T-helper 2 cell treated with Interferon-gamma antibody and Interleukin-4, amounts not matched to agents 5 μg/mL and 100 μg/mL, for 36 hours (primary cell): ENCODE measurements at places on chromosomes 5 and 9.
A peak's percentile ranks its signal among the peaks of the same experiment; 100 is the strongest.

DNA sequence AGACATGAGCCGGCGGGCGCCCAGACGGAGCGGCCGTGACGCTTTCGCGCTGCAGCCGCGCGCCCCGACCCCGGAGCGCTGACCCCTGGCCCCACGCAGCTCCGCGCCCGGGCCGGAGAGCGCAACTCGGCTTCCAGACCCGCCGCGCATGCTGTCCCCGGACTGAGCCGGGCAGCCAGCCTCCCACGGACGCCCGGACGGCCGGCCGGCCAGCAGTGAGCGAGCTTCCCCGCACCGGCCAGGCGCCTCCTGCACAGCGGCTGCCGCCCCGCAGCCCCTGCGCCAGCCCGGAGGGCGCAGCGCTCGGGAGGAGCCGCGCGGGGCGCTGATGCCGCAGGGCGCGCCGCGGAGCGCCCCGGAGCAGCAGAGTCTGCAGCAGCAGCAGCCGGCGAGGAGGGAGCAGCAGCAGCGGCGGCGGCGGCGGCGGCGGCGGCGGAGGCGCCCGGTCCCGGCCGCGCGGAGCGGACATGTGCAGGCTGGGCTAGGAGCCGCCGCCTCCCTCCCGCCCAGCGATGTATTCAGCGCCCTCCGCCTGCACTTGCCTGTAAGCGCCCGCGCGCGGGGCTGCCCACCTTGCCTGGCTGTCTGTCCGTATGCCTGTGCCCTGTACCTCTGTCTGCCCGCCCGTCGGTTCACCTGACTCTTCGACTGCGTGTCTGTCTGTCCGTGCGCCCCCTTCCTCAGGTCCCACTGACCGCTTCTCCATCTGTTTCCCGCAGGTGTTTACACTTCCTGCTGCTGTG is 412 bp downstream of the FGF18 start:
- peak; percentile 18 for DNase-seq

DNA sequence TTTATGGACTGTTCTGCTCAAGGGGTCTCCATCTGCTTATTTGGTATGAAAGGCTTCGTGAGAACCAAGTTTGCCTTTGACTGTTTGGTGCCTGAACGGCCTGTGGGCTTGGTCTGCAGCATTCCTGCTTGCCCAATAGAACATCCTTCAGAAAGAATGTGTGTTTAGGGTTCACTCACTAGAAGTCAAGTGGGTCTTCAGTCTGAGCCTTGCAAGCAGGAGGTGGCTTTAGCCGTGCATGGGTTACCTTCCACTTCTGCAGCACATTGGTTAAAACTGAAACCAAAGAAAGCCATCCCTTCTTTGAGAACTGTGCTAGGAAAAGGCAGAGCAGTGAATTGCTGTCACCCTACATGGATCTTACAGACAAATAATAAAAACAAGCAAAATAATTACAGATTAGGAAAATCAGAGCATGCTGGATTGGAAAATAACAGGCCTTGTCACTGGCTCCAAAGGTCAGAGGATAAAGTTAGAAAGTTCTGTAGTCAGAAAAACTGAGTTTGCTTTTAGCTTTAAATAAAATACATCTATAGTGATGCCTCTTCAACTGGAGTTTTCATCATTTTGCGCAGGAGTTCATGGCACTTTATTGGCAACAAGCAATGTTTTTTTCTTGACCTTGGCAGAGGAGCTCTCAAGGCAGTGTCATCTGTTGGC is 16.6 kb downstream of the WWC1 start:
- no peak for DNase-seq

DNA sequence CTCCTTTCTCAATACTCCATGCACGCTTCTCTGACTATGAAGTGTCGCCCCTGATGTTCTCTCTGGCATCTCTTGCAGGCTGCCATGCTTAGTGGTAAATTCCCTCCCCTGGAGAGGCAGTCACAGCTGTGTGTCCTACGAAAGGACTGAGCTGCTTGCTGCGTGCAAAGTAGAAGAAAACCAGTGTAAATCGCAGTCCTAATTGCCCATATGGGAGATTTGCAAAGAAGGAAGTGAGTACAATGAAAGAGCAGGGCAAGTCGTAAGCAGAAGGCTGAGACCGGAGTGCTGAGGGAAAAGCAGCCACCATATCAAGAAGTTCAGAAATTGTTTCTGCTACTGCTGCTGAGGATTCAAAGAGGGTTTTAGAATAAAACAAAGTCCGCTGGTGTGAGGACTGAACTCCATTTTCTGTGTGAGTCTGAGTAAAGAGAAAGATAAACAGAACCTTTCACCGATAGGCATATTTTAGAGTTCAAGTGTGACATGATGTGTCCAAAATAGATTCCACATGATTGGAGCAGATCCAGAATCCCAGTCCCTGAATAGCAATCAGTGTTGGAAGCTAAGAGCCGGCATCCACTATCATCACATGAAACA is 507.8 kb upstream of the MPDZ start:
- no peak for DNase-seq

DNA sequence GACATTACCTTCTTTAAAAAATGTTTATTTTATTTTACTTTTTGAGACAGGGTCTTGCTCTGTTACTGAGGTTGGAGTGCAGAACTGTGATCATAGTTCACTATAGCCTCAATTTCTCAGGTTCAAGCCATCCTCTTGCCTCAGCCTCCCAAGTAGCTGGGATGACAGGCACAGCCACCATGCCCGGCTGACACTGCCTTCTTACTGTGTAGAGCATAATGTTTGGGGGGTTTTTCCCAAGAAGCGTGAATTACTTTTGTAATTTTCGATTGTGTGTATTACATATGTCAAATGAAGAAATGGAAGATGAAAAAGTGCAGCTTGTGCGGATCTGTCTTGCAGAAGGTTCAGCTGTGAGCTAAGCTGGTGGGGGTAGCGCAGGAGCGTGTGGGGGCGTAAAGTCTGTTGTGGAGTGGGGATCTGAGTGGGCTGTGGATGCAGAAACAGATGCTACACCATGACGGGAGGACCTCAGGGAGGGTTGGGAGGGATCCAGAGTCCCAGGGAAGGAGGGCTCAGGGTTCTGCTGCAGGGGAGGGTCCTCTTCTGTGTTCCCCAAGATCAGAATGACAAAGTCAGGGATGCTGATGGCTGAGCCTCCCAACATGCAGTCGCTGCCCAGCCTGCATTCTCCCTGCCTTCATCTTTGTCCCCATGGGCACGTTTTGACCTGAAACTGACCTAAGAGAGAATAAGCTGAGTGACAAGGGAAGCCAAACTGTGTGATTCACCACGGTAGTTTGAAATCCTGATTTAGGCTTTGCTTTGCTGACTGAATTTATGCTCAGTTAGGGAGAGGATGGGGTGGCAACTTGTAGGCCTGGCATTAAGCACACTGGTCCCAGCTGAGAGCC is 6.8 kb upstream of the ANKRD33B start:
- DNase-seq = no peak

DNA sequence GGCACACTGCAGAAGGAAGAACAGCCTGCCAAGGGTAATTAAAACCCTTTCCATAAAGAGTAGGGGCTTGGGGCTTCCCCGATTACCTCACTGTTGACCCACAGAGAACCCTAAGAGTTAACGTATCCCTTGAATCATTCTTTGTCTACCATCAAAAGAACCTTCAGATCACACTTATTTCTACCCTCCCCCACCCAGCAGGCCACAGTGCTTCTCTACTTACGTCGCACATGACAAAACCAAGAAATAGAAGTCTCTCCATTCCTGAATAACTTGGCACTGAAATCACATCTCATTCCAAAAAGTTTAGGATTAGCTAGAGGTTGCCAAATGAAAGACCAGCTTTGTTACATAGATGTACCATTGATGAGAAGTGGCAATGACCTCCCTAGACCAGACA is 268.7 kb upstream of the GAS1 start:
- DNase-seq = no peak

DNA sequence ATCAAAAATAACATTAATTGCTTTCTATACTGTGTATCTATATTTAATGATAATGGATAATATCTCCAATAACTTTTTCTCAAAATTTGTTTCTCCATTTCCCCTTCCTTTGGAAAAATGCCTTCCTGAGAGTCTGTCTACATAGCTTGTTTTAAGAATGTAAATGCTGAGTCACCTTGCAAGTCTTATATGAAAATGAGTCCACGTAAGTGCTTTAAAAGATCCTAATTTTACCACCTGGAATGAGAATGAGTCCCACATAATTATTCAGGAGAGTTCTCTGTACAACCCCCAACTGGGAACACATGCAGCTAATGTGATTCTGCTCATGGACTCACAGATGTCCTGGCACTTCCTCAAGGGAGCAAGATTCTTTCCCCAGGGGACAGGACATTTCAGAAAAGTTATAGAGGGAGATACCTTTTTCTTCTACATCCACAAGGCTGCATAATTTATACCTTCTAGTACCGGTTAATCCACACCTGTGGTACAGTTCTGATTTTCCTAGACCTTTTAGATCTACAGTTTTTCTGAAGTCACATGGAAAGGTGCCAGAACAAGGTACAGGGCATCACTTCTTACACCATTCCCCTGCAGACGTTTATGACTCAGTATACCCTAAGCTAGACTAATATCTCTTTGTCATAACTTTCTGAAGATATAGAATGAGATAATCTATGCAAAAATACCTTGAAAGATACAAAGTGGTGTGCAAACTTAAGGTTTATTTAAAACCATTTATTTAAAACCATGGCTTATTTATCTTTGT is 314.1 kb downstream of the CETN3 start:
- DNase-seq = no peak

GRCh38 chr9:113187929-113188595 is 33.0 kb downstream of the FKBP15 start:
- DNase-seq = no peak

DNA sequence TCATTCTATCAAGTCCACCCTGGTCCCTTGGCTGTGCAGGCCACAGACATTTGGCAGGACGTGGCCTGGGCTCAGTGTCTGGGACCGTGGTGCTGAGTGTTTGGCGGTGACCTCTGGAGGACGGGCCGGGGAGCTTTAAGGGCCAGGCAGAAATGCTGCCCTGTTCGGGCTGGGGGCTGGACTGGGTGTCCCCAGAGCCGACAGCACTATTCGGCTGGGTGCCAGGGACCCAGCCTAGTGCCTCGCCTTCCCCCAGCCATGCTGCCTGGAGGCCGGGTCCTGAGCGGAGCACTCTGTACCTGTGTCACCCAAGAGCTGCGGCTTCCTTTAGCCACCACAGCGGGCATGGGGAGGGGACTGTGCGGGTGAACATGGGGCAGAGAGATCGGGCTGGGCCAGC is 40.4 kb downstream of the COL5A1 start:
- DNase-seq = no peak

- DNase-seq = no peak
These were observed 22.6 kb upstream of the SARDH start for GRCh38 chr9:133760713-133761290.

GRCh38 chr5:14165375-14166106 is 22.4 kb downstream of the TRIO start:
- no peak for DNase-seq

DNA sequence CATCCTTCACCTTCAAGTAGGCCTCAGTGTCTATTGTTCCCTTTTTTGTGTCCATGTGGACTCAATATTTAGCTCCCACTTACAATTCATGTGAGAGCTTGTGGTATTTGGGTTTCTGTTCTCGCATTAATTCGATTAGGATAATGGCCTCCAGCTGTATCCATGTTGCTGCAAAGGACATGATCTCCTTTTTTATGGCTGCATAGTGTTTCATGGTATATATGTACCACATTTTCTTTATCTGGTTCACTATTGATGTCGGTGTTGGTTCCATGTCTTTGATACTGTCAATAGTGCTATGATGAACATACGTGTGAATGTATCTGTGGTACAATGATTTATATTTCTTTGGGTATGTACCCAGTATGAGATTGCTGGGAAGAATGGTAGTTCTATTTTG is 113.7 kb downstream of the FGF18 start:
- DNase-seq = no peak

DNA sequence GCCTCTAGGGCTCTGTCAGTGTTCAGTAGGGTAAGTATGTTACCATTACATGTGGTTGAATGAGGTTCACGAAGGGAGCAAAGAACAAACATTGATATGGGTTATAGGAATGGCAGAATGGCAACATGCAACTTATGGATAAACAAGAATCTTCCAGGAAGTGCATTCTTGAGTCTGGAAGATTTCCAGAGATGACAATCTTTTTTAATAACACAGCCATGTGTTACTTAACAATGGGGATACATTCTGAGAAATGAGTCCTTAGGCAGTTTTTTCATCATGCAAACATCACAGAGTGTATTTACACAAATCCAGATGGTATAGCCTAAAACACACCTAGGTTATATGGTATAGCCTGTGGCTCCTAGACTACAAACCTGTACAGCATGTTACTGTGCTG is 9.1 kb upstream of the SLC28A3 start:
- no peak for DNase-seq

DNA sequence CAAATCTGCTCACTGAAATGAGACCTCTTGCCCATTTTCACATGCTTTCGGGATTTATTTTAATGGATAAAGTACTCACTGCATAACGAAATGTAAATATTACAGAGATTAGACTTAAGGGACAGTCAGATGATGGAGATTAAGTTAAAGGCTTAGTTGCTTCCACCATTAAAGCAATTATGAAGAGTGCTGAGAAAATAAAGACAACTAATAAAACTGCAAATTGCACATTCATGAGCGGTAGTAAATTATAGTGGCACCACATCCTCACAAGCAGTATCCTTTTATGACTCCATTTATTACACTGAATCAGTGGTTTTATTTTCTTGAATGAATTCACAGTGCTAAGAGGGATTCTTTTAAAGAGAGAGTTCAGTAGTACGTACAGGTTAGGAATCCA is 76.2 kb upstream of the TMED7 start:
- no peak for DNase-seq

DNA sequence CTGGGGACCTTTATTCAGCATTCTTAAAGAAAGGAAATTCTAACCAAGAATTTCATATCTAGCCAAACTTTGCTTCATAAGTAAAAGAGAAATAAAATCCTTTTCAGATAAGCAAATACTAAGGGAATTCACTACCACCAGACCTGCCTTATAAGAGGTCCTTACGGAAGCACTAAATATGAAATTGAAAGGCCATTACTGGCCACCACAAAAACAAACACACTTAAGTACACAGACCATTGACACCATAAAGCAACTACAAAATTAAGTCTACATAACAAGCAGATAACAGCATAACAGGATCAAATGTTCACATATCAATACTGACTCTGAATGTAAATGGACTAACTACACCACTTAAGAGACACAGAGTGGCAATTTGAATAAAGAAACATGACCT is 361.4 kb upstream of the POU5F2 start:
- DNase-seq = no peak

GRCh38 chr9:72458153-72458552 is 63.3 kb upstream of the TMC1 start:
- DNase-seq = no peak

DNA sequence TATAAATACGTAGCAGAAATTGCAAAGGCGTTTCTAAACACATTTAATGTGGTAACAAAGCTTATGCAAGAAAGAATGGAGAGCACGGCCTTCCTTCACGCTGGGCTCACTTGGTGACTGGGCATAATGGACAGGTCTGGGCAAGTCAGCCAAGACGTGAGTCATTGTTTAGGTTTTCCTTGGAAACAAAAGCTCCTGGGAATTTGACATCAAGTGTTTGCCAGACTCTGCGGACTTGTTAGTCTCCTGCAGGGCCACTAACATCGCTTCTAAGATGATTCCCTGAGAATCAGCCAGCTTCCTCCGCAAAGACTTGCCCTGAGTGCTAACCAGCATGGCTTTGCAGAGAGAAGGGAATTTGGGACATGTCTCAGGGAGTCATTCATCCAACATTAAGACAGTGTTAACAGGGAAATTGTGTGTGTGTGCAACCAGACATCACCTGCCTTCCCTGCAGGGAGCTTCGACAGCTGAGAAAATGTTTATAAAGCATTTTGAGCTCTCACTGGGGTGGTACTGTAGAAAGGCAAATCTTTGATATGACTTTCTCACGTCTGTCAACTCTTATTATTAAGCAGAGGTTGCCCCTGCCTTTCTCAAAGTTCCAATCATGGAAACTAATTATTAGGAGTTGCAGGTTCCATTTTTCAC is 182.5 kb downstream of the NTRK2 start:
- DNase-seq = no peak
